ENCODE measurements at places on chromosomes 7 and 10. TPM values are rescaled to one million over a fixed set of nuclear protein-coding genes. Genes with fewer than 3 reads are reported as not detected.

GRCh38 chr10:28664369-28664740 lies 13.0 kb upstream of the BAMBI start:
- no peak for DNase-seq

The PLA2G12B gene
- not detected for total RNA-seq

The C10orf67 gene
- 1.6 TPM for total RNA-seq

The CARD11 gene
- 2.9 TPM for total RNA-seq

The ZNF467 gene
- total RNA-seq = 3.3 TPM

The PITX3 gene
- total RNA-seq = not detected

The FXYD4 gene
- not detected for total RNA-seq

The SLC16A9 gene
- total RNA-seq = 2.3 TPM

- DNase-seq = no peak
Measured at GRCh38 chr10:78377356-78377755, 343.7 kb downstream of the RPS24 start.

The TSPAN15 gene
- 117 TPM for total RNA-seq

- no peak for DNase-seq
Measured at GRCh38 chr10:110739811-110740271, 95.7 kb downstream of the RBM20 start.

Measured in tibial nerve (tissue), 4 donors.